ENCODE measurements at places on chromosomes 12 and 14. TPM values are rescaled to one million over a fixed set of nuclear protein-coding genes. Genes with fewer than 3 reads are reported as not detected.
A peak's percentile ranks its signal among the peaks of the same experiment; 100 is the strongest.

GRCh38 chr12:68827895-68828671, 20.1 kb downstream of the MDM2 start:
- DNase-seq = no peak

DEGS2 gene
- total RNA-seq = 149 TPM

DNA sequence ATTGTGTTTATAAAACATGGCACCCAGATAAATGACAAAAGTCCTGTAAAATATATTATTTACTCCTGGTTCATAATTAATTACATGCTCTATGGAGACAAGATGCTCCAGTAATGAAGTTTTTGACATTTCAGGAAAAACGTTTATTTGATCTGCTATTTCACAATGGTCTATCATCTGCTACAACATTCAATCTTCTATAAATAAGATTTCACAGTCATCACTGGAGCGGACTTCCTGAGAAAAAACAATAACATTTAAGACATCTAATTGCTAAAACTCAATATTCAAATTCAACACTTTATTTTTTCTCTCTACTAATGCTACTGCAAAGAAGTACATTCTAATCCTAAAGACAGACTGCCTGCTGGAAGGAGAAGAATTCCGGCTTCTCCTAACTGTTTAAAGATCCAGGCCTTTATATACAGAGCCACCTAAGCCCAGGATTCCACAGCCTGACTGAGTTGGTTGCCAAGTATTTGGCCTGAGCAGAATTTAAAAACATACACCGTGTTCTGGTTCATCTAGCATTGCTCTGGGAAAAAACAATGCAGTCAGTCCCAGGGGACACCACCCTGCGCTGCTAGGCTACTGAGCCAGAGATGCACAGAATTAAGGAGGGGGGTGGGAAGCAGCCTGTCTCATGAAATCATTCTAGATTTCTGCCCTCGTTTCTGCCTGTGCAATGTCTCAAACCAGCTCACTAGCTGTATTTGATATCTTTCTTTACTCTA, 58.0 kb downstream of the TMTC1 start:
- peak; percentile 52 for DNase-seq

GRCh38 chr14:22106700-22107697, 433.4 kb upstream of the OR4E1 start:
- DNase-seq = no peak

DNA sequence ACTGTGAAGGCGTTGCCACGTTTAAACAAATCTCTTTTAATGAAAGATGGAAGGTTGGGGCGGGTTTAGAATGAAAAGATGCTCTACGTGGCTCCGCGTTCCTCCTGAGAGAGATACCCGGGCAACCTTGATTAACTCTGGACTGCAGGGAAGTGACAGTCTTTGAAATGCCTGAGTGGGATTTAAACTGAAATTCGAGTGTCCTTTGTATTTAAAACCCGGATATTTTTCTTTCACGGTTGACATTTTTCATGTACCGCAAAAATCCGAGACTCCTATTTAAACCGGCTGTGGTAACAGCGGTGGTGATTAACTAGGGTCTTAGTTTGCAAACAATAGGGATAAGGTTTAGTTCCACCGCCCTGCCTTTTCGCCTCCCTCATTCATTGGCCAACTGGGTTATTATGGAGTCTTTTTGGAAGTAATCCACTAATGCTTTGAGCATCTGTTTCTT, 707 bp downstream of the G2E3 start:
- no peak for DNase-seq

GRCh38 chr12:45728630-45729232, 775 bp upstream of the ARID2 start:
- DNase-seq = peak; percentile 99

HOXC12 gene
- not detected for total RNA-seq

CLEC14A gene
- 18.6 TPM for total RNA-seq

OTX2 gene
- total RNA-seq = not detected

ENDOU gene
- not detected for total RNA-seq

DNA sequence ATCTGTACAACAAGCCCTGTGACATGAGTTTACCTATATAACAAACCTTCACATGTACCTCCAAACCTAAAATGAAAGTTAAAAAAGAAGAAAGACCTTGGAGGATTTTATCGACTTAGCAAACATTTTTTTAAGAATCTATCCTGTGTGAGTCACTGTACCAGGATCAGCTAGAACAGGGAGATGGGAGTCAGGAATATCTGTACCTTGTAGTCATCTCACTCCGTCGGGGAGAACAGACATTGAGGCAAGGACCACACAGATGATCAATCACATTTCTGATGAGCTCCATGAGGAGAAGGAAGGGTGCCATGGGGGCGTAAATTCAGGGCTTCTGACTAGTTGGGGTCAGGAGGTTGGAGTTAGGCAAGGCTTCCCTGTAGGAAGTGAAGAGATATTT, 310.6 kb downstream of the VRK1 start:
- no peak for DNase-seq

DNA sequence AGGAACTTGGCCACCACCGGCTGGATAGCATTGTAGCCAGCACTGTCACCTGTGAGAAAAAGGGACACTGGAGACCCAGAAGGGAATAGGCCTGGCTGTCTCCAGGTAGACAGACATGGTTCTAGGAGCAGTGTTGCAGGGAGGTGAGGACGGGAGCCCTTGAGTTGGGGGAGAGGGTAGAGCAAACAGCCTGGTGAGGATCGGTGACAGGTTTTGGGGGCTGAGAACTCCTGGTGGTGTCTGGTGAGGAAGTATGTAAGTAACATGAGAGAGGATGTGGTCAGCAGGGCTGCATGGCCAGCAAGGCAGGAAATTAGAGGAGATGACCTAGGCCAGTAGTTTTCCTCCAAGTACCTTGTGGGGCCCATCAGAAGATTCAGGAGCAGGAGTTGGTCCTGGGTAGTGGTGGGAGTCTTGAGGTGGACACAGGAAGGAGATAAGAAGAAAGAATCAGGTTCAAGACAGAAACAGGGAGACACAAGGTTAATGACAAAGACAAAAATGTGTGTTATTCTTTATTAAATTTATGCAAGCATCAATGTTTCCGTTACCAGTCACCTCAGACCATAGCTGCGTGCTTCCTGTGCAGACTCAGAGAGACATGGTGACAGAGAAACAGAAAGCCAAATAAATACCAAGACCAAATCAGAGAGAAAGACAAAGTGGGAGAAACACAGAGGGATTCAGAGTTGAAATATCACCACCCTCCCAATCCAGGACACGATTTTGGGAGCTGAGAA, at the start of gene ARHGAP9:
Gene ARHGAP9 (minus strand): TSS at position 491 of the 740 bp plus-strand sequence. CDS start 460 bp downstream, at position 31.
- no peak for DNase-seq

- DNase-seq = no peak
Observed at GRCh38 chr14:23578560-23579310, at the start of gene JPH4. Gene JPH4 (minus strand): TSS chr14:23578790. CDS start chr14:23577453, 1,337 bp downstream.

DNA sequence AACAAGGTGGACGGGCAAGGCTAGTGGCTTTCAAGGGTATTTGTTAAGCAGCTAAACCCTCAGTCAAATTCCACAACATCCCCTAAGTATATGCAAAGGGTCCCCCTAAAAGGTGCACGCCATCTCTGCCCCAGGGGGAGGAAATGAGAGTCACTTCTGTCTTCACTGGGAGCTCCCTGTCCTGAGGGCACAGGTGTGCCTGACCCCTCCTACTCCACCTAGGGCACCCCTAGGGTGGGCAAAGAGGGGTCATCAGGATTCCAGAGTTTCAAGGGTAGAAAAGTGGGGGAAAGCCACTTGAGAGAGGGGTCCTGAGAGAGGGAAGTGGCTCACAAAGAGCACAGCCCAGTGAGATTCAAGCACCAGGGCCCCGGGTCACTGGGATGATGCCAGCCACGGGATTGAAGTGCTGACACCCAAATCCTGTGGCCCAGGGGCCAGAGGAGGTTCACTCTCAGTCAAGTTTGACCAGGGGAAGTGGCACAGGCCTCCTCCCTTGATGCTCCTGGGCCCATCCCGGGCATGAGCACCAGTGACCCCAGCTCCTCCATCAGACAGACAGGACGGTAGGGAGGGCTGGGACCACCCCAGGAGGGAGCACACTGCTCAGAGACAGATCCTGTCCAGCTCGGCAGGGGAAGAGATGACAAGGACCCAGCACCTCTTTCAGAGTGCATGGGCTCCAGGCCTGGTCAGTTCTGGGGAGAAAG, 82.3 kb upstream of the BCL11B start:
- no peak for DNase-seq

TBX5 gene
- total RNA-seq = 0.20 TPM

- no peak for DNase-seq
Observed at GRCh38 chr12:46244273-46244915, 24.4 kb downstream of the SLC38A1 start.

DNA sequence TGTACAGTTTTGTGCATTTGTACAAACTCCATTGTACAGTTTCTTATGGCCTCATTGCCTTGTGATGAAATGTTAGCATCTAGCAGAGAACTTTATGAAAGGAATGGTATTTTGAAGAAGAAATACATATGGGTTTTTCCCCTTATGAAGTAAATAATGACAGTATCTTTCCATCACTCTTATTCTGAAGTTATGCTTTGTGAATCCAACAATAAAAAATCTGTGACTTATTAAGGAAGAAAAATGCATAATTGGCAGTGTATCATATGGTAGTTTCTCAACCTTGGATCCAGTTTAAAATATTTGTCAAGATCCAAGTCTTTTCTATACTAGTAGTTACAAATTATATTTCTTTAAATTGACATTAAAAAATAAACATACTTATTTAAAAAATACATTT, 859.1 kb upstream of the FLRT2 start:
- DNase-seq = no peak

DNA sequence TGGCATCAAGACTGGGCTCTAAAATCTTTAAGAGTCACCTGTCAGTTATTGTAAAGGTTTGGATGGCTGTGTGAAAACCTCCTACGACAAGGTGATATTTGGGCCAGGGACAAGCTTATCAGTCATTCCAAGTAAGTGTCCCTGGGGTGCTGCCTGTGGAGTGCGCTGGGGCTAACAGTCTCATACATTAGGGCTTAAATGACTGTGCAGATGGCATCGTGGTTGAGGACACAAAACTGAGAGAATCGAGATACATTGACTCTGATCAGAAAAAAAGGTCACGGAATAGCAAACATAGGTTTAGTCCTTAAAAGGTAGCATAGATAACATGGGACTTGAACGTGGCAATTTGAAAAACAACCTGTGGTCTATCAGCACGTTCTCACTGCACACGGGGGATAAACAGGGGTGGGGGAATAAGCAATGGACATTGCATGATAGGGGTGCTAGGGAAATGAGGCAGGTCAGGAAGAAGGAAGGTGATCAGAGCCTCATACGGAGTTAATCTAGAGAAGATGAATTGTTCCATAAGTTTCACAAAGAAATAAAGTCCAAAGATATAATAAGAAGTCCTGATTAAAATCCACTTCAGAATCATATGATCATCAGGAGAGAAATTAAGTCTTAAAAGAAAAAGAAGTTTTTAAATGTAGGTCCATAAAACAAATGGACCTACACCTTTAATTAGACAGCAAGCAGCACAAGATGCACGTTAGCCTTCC, 100.3 kb downstream of the DAD1 start:
- DNase-seq = no peak

DNA sequence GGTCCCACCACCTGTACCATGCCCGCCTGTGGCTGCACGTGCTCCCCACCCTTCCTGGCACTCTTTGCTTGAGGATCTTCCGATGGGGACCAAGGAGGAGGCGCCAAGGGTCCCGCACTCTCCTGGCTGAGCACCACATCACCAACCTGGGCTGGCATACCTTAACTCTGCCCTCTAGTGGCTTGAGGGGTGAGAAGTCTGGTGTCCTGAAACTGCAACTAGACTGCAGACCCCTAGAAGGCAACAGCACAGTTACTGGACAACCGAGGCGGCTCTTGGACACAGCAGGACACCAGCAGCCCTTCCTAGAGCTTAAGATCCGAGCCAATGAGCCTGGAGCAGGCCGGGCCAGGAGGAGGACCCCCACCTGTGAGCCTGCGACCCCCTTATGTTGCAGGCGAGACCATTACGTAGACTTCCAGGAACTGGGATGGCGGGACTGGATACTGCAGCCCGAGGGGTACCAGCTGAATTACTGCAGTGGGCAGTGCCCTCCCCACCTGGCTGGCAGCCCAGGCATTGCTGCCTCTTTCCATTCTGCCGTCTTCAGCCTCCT, 1.1 kb downstream of the INHBE start:
- no peak for DNase-seq

DNA sequence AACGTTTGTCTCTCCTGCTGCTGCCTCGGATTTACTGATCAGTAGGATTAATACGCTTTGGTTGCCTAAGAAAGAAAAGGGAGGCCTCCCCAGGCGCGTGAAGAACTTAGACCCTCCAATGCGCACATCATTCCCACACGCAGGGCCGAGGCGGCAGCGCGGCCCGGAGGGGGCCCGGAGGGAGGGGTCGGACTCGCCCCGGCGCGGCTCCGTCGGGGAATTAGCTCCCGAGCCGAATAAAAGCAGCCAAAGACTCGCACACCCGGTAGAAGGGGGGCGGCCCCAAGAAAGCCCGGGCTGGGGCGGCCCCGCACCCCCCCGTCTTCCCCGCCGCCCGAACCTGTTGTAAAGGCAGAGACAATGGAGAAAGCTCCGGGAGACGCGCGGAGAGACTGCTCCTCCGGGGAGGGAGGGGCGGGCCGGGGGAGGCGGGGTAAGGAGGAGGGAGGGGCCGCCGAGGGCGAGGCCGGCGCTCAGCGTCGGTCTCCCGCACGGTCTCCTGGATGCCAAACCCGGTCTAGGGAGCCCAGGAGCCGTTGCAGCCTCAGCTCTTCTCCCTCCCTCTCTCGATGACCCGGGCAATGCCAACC, at the start of gene NELL2:
Gene NELL2 (minus strand): TSS at position 362 of the 590 bp plus-strand sequence. CDS start 446 bp downstream, outside the sequence.
- peak; percentile 36 for DNase-seq

- no peak for DNase-seq
Observed at GRCh38 chr12:89796798-89797382, 88.3 kb upstream of the ATP2B1 start.

KRT81 gene
- total RNA-seq = 0.55 TPM

- no peak for DNase-seq
Observed at GRCh38 chr12:530308-530707, 70.6 kb downstream of the B4GALNT3 start.

- DNase-seq = no peak
Observed at GRCh38 chr12:110906516-110906915, 13.9 kb downstream of the MYL2 start.

PLEKHA5 gene
- 64.0 TPM for total RNA-seq

GRCh38 chr12:76883151-76883550, 4.3 kb upstream of the CSRP2 start:
- DNase-seq = no peak

GRCh38 chr12:12599750-12600643, 11.7 kb upstream of the CREBL2 start:
- DNase-seq = no peak

NXPH4 gene
- total RNA-seq = 0.83 TPM

DNA sequence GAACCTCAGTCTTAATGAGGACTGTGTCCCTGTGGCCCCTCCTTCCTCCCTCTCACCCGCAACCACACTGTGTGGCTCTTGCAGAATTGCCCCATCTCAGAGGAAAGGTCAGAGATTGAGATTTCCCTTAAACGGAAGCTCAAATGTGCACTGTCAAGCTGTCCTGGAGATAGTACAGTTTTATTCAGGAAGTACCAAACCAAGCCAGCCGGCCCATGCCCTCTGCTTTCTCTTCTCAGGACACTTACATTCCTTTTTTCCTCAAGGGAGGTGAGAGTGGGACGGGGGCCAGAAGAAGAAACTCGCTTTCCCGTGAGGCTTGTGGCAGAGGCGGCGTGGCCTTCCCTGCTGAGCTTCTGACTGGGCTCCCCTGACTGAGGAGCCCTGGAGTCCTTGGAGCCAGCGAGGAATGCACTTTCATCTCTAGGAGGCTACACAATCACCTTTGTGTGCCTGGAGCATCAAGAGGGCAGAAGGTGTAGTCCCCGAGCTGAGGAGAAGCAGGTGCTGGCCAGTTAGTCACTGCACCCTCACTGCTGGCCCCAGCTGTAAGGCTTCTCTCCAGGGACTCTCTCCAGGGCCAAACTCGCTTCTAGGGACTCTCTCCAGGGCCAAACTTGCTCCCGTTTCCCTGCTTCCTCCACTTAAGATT, 24.1 kb upstream of the ATP2A2 start:
- peak; percentile 31 for DNase-seq

GRCh38 chr12:80157645-80158044, 58.3 kb downstream of the OTOGL start:
- no peak for DNase-seq

Data from mucosa of gallbladder (tissue), 1 donor.